ENCODE measurements at places on chromosomes 2 and 18. TPM values are rescaled to one million over a fixed set of nuclear protein-coding genes. Genes with fewer than 3 reads are reported as not detected.

DNA sequence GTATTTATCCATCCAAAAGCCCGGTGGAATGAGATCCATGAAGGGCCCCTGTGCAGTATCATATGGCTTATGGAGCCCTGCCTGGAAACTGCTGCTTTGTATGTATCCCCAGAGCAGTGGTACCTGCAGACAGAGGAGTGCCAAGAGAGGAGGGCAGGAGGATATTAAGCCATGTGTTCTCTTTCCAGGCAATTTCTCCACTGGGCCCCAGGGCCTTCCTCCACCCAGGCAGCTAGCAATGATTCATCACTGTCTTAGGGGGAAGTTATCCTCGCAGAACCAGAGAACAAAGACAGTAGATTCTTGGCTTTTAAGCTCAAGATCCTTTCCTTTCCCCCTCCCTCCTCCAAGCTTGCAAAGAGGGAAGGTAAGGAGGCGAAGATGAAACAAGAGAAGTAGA is 98.1 kb downstream of the LRRC30 start:
- H3K36me3 ChIP-seq = no peaks in the 10 kb centered on the region
- no peaks in the 10 kb centered on the region for H3K4me1 ChIP-seq
- DNase-seq = no peak
- no peak overlapping the region for H3K4me3 ChIP-seq
- no peak overlapping the region for H3K27ac ChIP-seq

DNA sequence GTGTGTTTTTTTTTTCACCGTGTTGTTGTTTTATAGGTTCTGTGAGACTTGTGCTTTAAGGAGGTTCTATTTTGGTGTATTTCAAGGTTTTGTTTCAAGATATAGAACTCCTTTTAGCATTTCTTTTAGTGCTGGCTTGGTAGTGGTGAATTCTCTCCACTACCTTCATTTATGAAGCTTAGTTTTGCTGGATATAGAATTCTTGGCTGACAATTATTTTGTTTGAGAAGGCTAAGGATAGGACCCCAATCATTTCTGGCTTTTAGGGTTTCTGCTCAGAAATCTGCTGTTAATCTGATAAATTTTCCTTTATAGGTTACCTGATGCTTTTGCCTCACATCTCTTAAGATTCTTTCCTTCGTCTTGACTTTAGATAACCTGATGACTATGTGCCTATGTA is 66.8 kb downstream of the MSTN start:
- no peaks in the 10 kb centered on the region for H3K27me3 ChIP-seq
- no peaks in the 10 kb centered on the region for H3K36me3 ChIP-seq
- no peak overlapping the region for H3K27ac ChIP-seq
- no peak for DNase-seq
- H3K4me1 ChIP-seq = no peaks in the 10 kb centered on the region

HOXD9 gene
- not detected for total RNA-seq

PLCD4 gene
- total RNA-seq = 0.95 TPM

- no peak overlapping the region for H3K4me3 ChIP-seq
- no peak for DNase-seq
- H3K27me3 ChIP-seq = no peaks in the 10 kb centered on the region
- no peaks in the 10 kb centered on the region for H3K36me3 ChIP-seq
Measured at GRCh38 chr2:41829052-41829451, 218.8 kb upstream of the PKDCC start.

LYG2 gene
- not detected for total RNA-seq

DNA sequence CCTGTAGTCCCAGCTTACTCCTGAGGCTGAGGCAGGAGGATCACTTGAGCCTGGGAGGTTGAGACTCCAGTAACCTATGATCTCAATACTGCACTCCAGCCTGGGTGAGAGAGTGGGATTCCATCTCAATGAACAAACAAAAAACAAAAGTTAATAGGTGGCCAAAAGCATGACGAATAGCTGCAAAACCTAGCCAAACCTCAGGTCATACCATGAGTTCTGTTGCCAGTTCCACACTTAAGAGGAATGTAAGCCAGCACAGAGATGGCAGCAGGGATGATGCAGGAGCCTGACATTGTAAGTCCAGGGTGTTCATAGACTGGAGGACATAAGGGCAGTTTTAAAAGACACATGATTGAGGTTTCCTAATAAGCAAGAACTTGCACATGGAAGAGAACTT is 55.3 kb upstream of the RMDN2 start:
- no peaks in the 10 kb centered on the region for H3K4me1 ChIP-seq
- H3K27me3 ChIP-seq = no peaks in the 10 kb centered on the region
- no peak for DNase-seq
- no peak overlapping the region for H3K27ac ChIP-seq
- no peaks in the 10 kb centered on the region for H3K36me3 ChIP-seq

TSN gene
- 27.2 TPM for total RNA-seq

DNA sequence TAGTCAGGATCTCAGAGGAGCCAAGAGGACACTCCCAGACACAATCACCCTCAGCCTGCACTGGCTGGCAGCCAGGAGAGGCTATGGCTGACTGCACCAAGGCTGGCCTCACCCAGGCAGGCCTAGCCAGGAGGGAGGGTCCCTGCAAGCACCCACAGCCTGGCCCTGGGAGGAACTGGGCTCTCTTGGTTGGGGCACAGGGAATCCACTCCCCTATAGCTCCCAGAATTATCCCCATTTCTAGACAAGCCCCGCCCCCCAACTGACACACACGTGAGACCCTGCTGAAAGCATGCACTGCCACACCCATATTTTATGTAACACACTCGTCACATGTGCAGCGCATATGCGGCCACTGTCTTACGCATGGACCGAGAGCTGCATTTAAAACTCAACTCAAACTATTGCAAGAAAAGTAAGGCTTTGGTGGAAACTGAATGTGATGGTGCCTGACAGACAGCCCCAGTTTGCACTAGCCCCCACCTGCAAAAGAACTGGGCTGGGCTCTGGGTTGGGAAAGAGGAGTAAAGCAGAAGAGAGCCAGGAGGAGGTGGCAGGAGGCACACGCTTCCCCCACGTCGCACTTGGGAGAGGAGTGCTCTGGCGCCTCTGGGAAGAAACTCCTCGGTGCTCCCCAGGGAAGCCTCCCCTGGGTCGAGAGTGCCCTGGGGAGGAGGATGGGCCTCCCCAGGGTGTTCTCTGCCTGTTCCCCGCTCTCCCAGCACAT is 28.9 kb upstream of the ARHGEF4 start:
- H3K27ac ChIP-seq = no peak overlapping the region
- no peaks in the 10 kb centered on the region for H3K36me3 ChIP-seq
- DNase-seq = no peak
- no peak overlapping the region for H3K4me3 ChIP-seq
- H3K27me3 ChIP-seq = no peaks in the 10 kb centered on the region
- H3K4me1 ChIP-seq = no peaks in the 10 kb centered on the region

DNA sequence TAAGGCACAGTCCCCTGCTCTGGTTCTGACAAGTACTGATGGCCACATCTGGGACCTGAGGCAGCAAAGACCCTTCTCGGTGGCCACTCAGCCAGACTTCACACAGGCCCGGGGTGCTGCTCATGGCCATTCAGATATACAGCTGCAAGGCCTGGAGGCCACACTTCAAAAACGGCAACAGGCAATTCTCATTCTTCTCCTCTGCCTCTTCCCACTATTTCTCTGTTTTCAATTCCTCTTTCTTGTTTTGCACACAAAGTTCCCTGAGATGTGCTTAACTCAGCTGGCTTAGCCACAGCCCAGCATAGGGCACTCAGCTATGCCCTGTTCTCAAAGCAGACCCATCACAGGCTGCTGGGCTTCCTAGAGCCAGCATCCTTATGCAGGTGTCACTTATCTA is 29.9 kb downstream of the PTPN18 start:
- H3K4me3 ChIP-seq = no peak overlapping the region
- no peak for DNase-seq
- H3K27ac ChIP-seq = no peak overlapping the region
- peaks cover 2% of the 10 kb centered on the region for H3K4me1 ChIP-seq

GRCh38 chr18:59423259-59423658 is 64.2 kb upstream of the LMAN1 start:
- DNase-seq = no peak
- no peak overlapping the region for H3K27ac ChIP-seq
- H3K4me3 ChIP-seq = no peak overlapping the region
- H3K4me1 ChIP-seq = no peaks in the 10 kb centered on the region
- H3K36me3 ChIP-seq = no peaks in the 10 kb centered on the region

- DNase-seq = no peak
- H3K36me3 ChIP-seq = no peaks in the 10 kb centered on the region
- no peak overlapping the region for H3K27ac ChIP-seq
- no peak overlapping the region for H3K4me3 ChIP-seq
- no peaks in the 10 kb centered on the region for H3K4me1 ChIP-seq
- no peaks in the 10 kb centered on the region for H3K27me3 ChIP-seq
Measured at GRCh38 chr2:85165088-85165690, 32.0 kb downstream of the TCF7L1 start.

- H3K27me3 ChIP-seq = no peaks in the 10 kb centered on the region
- H3K4me3 ChIP-seq = no peak overlapping the region
- H3K4me1 ChIP-seq = no peaks in the 10 kb centered on the region
- no peaks in the 10 kb centered on the region for H3K36me3 ChIP-seq
- DNase-seq = no peak
- H3K27ac ChIP-seq = no peak overlapping the region
Measured at GRCh38 chr2:187698374-187699110, 144.3 kb upstream of the TFPI start.

GRCh38 chr2:85383850-85384249 is 26.3 kb downstream of the CAPG start:
- peaks cover 5% of the 10 kb centered on the region for H3K4me1 ChIP-seq
- no peak overlapping the region for H3K27ac ChIP-seq
- H3K27me3 ChIP-seq = no peaks in the 10 kb centered on the region
- H3K4me3 ChIP-seq = no peak overlapping the region
- no peak for DNase-seq

- H3K27ac ChIP-seq = no peak overlapping the region
- no peaks in the 10 kb centered on the region for H3K36me3 ChIP-seq
- H3K4me3 ChIP-seq = no peak overlapping the region
- no peak for DNase-seq
- no peaks in the 10 kb centered on the region for H3K27me3 ChIP-seq
- H3K4me1 ChIP-seq = no peaks in the 10 kb centered on the region
Measured at GRCh38 chr2:71888751-71889445, 258.8 kb downstream of the CYP26B1 start.

TUBA3E gene
- not detected for total RNA-seq

DNA sequence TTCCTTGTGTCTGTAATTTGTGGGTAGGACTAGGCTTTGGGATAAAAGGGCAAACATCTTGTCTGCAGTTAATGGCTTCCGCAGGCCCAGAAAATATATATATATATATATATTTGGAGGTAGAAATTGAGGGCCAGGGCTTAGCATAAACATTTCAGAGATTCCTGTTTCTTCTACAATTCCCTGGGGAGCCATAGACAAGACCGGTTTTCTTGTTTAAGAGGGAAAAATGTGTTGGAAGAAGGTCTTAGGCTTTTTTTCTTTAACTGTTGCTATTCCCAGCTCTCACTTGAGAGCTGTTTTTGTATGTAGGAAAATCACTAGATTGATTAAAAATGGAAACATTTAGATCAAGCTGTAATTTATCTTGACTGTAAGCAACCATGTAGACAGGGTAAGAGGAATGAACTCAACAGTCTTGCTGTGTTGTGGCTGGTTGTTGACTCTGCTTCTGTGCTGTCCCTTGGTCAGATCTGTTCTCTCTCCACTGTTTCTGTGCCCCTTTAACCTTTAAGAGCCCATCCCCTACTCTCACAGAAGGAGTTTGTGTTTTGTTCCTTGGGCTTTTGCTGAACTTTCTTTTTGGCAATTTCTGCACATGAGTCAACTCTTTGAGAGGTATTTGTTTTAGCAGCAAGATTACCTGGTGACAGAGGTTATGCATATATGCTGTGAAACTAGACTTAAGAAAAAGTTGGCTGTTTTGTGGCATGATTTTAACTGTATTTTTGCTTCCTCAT is 58.3 kb downstream of the EFEMP1 start:
- H3K27ac ChIP-seq = no peak overlapping the region
- H3K4me3 ChIP-seq = no peak overlapping the region
- no peaks in the 10 kb centered on the region for H3K4me1 ChIP-seq

C1QL2 gene
- total RNA-seq = not detected

GRCh38 chr2:127044165-127044718 is 62.7 kb downstream of the BIN1 start:
- H3K27me3 ChIP-seq = no peaks in the 10 kb centered on the region
- no peak for DNase-seq
- no peak overlapping the region for H3K4me3 ChIP-seq
- no peak overlapping the region for H3K27ac ChIP-seq
- no peaks in the 10 kb centered on the region for H3K4me1 ChIP-seq

GRCh38 chr2:35929551-35929950 is 426.0 kb upstream of the CRIM1 start:
- no peaks in the 10 kb centered on the region for H3K27me3 ChIP-seq
- no peak overlapping the region for H3K4me3 ChIP-seq

SLC16A14 gene
- 0.14 TPM for total RNA-seq

ANKRD44 gene
- total RNA-seq = 17.0 TPM

NPPC gene
- not detected for total RNA-seq

DNA sequence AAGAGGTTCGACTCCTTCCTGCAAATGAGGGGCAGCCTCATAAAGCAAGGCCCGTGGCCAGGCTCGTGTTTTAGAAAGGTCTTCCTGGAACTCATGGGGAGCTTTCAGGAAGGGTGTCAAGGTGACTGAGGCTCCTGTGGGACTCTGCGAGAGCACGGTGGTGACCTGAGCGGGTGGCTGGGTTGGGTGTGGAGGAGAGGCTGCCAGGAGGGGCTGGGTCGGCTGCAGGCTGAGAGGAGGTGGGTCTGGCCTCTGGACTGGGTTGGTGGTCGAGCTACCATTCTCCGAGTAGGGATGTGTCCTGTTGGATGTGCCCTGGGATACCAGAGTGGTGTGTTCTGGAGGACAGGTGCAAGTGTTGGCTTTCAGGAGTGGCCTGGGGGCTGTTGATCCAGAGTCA is 86.4 kb downstream of the DGKD start:
- no peak for DNase-seq
- no peaks in the 10 kb centered on the region for H3K36me3 ChIP-seq
- no peaks in the 10 kb centered on the region for H3K27me3 ChIP-seq
- no peak overlapping the region for H3K4me3 ChIP-seq
- H3K4me1 ChIP-seq = no peaks in the 10 kb centered on the region

DNA sequence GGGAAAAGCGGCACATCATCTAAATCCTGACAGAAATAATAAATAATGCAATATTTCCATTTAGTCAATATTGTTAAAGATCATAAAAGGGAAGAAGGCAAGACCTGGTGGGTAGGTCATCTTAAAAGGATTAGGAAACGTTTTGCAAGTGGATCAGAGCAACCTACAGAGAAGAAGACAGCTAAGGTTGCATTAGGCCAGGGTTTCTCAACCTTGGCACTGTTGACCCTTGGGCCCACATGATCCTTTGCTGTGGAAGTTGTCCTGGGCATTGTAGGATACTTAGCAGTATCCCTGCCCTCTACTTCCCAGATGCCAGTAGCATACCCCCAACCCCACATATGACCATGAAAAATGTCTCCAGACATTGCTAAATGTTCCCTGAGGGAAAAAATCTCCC is 55.0 kb downstream of the KLF7 start:
- H3K27me3 ChIP-seq = no peaks in the 10 kb centered on the region
- H3K27ac ChIP-seq = no peak overlapping the region

- H3K4me1 ChIP-seq = peaks cover 7% of the 10 kb centered on the region
- no peak overlapping the region for H3K4me3 ChIP-seq
- H3K27me3 ChIP-seq = no peaks in the 10 kb centered on the region
- H3K36me3 ChIP-seq = no peaks in the 10 kb centered on the region
- H3K27ac ChIP-seq = no peak overlapping the region
Measured at GRCh38 chr2:106195456-106195855, 1.4 kb upstream of the UXS1 start.

GRCh38 chr2:240840435-240841060 is 20.5 kb upstream of the KIF1A start:
- no peak overlapping the region for H3K4me3 ChIP-seq
- no peak overlapping the region for H3K27ac ChIP-seq
- DNase-seq = peak; percentile 52

Data from right lobe of liver (tissue), 6 donors.